Stimulated activated CD4-positive, alpha-beta T cell treated with anti-CD3 and anti-CD28 coated beads, Interleukin-1b, Interleukin-23, amount 100 ng/mL, for 1 hour (primary cell): ENCODE measurements at places on chromosomes 5 and 9.

GRCh38 chr9:89153232-89154017 lies 25.2 kb downstream of the SHC3 start:
- no peak for DNase-seq

DNA sequence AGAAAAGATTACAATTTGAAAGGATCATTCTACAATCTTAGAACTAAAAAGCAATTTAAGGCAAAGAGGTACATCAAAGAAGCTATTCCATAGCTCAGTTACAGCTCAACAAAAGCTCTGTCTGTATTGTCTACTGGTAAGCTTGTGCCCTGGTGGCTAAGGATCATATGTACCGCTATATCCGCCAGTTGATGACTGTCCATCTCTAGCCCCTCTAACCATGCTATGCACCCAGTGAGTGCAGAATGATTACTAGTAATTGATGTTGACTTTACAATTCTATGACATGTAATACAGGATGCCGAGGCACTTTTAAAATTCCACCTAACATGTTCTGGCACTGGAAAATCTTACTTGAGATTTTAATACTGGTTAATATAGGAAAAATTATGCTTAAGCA lies 13.1 kb downstream of the LOX start:
- no peak for DNase-seq

DNA sequence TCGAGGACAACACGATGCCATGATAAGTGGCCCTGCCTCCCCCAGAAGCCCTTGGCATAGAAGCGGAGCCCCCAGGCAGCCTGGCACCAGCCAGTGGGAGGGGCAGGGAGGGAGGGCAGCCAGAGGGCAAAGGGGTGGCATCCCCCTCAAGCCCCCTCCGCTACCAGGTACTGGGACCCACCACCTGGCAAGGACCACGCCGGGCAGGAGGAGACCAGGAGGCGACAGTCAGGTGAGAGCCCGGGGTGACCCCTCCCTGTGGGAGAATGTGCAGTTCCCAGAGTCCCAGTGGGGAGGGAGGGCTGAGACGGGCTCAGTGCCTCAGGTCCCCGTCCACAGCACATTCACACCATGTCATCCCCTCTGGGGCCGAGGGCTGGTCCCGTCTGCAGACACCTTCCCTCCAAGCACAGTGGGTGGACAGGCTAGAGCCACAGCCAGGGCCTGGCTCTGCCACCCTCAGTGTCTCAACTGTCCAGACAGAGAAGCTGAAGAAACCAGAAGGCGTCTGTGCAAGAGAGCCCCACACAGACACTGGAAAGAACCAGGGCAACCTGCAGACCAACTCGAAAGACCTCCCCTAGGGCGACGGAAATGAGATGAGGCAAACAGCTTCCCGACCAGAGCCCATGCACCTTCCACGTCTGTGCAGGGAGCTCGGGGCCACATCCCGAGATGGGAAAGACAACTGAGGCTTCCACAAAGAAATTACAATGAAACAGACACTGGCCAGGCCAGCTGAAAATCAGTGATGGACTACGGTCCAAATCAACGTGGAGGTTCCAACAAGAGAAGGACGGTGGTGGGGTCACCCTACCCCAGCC lies 11.1 kb downstream of the BRD3 start:
- DNase-seq, result no peak

DNA sequence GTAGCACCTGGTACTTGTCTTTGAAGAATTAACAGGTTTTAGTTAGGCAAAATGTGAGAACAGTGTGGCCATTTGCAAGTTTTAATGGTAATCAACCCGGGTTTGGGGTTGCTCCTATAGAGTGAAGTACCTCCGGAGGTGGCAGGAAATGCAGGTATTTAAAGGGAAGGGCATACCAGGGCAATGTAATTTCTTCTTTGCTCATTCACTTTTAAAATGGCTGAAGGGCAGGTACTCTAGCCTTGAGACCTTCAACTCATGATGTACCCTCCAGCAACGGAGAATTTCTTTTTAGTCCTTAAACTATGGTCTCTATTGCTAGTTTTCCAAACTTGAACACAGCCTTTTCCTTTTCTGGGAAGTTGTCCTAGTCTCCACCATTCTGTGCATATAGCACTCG lies 1.3 kb upstream of the HSPA4 start:
- DNase-seq, result no peak

GRCh38 chr9:93262537-93263310 lies 78.8 kb downstream of the WNK2 start:
- DNase-seq, result no peak
